ENCODE measurements at places on chromosomes 2 and 18. TPM values are rescaled to one million over a fixed set of nuclear protein-coding genes. Genes with fewer than 3 reads are reported as not detected.

- DNase-seq: no peak
These were observed 101.5 kb upstream of the LPIN2 start for GRCh38 chr18:3114451-3114850.

DNA sequence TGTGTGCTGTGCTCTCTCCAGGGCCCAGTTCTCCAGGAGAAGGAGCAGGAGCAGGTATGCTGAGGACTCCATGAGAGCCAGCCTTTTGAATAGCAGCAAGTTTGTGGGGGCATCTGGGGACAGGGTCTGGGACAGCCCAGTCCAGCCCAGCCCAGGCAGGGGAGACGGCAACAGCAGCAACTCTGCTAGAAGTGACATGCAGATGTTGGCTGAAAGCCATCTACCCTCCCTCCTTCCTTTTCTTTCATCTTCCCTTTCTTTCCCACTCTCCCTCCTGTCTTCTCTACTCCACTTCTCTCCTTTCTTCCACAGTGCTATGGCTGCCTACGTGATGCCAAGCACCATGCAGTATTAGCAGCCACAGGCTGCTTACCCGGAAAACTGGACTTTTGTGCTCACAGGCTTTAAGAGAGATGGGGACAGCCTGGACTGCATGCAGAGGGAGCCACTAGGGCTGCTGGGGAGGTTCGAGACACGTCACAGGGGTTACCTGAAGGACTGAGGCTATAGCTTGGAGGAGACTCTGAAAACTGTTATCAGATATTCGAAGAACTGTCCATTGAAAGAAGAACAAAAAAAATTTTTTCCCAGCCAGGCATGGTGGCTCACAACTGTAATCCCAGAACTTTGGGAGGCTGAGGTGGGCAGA lies 23.8 kb upstream of the YWHAQ start:
- DNase-seq: no peak

DNA sequence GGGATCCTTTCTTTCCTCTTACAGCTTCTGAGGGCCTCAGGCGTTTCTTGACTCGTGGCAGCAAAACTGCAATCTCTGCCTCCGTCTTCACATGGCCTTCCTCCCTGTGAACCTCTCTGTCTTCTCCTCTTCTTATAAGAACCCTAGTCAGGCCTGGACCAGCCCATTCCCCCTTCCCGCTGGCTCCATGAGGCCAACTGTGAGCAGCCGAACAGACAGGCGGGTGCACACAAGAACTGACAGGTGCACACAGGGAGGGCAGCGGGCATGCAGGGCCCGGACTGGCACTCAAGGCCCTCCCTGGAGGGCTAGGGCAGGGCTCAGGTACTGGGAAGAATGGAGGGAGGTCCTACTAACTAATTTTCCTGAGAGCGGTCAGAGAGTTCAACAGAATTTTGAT lies 92.4 kb upstream of the DAPL1 start:
- no peak for DNase-seq

- no peak for DNase-seq
These were observed 21.7 kb upstream of the ABCA12 start for GRCh38 chr2:215160081-215160480.

DNA sequence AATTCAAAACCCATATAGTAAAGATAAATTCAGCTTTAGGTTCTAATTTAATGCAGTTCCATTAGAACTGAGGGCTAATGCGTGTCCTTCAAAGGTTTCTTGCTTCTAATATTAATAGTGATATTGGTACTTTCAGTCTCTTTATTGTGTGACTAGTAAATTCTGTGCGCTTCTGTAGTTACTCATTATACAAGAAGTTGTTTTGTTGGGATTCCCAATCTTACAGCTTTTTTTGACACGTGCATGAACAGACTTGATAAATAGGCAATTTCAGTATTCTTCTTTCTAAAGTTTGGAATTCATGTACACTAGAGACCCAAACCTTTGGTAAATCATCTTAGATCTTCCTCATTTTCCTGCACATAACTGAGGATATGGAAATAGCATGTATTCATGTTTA lies 71.8 kb downstream of the HAUS1 start:
- DNase-seq: no peak

DNA sequence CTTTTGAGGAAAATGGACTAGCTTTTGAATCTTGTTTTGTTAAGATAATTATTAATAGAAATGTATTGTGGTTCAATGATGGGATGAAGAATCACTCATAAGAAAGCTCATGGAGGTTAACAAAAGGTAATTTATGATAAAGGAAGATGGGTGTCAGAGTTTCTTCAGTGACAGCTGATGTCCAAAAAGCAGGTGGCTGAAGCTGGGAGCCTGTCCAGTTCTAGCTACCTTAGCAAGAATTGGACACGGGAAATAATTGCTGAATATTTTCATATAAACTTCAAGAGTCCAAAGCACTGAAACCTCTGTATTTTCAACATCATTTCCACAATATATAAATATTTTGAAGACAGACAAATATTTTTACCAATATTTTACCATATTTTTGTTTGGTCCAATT lies 1505.8 kb upstream of the SLC39A10 start:
- no peak for DNase-seq

GRCh38 chr2:232042911-232043574 lies 81.5 kb downstream of the DIS3L2 start:
- no peak for DNase-seq

DNA sequence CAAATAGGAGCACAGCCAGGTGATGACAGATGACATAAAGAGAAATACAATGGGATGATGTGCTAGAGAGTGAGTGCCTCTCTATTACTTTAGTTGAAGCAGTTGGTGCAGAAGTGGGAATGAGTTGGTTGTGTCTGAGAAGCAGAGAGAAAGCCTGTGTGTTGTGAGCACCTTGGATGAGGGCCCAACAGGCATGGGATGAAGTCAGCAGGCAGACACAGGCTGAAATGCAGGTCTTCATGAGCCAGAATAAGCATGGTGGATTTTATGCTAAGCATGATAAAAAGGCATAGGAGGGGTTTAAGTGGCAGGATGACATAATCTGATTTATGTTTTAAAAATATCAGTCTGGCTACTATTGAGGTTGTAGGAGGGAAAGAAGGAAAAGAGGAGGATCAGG lies 71.5 kb downstream of the KLHL14 start:
- DNase-seq: no peak

- DNase-seq: peak; percentile 47
These were observed 309.0 kb downstream of the CMPK2 start for GRCh38 chr2:6556755-6557154.

DNA sequence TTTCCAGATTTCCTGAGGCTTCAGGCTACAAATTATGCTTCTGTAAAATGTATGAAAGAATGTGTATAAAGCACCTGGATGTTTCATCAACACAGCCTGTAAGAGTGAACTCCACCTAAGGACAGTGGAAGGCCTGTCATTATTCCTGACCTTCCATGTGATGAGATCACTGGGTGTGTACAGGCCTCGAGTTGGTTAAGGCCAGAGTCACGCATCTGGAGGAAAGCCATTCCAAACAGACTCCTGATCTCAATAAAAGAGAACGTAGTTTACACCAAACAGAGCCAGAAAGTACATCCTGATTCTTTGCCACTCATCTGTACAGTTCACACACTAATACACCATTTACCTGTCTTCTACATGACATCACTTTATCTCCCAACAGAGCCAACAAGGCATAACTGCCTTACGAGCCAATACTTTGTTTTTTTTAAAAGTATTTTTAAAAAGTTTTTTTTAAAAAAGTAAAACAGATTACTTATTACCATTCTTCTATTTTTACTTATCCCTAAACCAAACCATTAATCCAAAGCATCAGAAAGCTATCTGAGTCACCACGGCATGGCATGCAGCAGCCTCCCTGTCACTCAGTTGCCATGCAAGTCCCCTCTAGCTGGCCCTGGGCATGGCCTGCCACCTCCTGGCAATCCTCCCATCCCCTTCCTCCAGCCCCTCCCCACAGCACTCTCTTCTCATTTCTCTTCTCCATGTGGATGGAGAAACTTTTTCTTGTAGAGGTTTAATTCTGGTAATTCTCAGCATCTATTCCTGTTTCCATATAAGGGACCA lies 78.8 kb upstream of the TFCP2L1 start:
- no peak for DNase-seq

DNA sequence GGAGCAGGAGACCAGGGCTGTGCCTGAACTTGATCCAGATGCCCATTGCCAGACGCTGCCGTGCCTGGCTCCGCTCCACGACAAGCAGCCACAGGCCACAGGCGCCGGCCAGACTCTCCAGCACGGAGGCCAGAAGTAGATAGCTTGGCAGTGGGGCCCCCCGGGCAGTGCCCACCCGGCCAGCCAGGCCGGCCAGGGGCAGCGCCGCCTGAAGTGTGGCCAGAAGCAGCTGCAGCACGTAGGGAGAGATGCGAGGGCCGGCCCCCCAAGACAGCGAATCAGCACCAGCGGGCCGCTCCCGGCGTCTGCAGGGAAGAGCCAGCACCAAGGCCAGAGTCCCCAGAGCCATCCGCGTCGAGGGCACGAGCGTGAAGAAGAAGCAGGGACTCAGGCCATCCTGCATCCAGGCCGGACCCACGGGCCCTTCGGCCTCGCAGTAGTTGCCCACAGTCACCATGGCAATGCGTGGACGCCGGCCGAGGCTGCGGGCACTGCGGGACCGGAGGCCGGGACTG lies 484 bp downstream of the ABCB6 start:
- no peak for DNase-seq

GRCh38 chr2:206800506-206801417 lies 35.4 kb downstream of the FASTKD2 start:
- DNase-seq: peak; percentile 29

DNA sequence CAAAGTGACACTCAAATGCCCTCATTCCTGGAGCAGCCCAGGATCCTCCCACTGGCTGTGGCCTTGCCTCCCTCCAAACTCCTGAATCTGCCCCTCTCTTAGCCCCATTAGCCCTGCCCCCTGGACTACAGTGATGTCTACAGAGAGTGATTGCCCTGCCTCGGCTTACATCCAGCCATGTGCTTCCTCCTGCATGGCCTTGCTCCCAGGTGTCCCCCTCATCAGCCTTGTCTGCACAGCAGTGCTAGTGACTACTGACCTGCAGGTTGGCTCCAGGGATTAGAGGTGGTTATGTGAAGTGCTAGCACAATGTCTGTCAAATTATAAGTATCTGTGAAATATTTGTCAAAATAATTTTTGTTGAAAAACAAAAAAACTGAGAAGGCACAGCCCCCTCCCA lies 259.1 kb upstream of the MYT1L start:
- DNase-seq: no peak

DNA sequence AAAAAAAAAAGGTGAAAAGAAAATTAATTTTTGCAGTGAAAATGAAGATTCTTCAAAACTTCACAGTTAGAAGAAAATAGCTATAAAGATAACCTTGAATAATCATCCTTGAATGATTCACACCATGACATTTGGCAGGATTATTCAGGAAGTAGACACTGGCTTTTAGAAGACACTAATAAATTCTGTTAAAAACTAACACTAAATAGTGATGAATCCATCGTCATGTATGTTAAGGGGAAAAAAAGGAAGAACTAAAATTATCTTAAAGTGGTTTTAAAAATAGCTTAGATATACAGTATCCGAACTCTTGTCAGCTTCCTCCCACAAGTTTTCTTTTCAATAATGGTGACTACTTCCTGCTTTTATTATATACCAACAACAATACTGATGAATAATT lies 10.2 kb downstream of the USP37 start:
- no peak for DNase-seq

DNA sequence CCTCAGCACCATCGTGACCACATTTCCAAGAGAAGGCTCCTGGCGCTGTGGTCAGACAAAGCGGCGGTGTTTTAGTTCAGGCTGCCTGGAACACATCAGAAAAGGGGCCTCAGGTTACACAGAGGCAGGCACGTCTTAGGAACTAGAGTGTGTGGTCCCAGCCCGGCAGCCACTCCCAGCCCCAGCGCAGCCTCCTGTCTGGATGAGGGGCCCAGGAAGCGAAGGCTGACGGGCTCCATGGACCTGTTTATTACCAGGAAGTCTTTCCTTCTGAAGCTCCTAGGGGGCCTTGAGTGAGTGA lies 10.0 kb upstream of the GPR55 start:
- DNase-seq: no peak

- DNase-seq: no peak
These were observed 61.3 kb upstream of the CHMP1B start for GRCh38 chr18:11789716-11790510.

- peak; percentile 65 for DNase-seq
These were observed 20.3 kb upstream of the RBBP8 start for GRCh38 chr18:22912835-22913234.

- DNase-seq: no peak
These were observed 462.2 kb downstream of the SETBP1 start for GRCh38 chr18:45142868-45143267.

DNA sequence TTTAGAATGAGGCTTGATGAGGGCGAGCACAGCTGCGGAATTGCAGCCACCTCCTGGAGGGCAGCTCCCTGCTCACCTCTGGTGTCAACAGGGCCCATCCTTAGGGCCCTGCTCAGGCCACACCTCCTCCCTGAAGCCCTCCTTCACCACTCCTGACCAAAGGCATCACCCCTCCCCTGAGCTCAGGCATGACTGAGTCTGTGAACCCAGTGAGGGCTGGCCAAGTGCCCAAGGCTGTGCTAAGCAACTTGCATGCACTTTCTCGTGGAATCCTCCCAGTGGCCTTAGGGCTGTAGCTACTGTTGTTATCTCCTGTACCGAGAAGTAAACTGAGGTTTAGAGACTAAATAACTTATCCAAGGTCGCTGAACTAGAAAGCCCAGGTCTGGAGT lies 101.7 kb downstream of the KLHL29 start:
- DNase-seq: peak; percentile 35

DNA sequence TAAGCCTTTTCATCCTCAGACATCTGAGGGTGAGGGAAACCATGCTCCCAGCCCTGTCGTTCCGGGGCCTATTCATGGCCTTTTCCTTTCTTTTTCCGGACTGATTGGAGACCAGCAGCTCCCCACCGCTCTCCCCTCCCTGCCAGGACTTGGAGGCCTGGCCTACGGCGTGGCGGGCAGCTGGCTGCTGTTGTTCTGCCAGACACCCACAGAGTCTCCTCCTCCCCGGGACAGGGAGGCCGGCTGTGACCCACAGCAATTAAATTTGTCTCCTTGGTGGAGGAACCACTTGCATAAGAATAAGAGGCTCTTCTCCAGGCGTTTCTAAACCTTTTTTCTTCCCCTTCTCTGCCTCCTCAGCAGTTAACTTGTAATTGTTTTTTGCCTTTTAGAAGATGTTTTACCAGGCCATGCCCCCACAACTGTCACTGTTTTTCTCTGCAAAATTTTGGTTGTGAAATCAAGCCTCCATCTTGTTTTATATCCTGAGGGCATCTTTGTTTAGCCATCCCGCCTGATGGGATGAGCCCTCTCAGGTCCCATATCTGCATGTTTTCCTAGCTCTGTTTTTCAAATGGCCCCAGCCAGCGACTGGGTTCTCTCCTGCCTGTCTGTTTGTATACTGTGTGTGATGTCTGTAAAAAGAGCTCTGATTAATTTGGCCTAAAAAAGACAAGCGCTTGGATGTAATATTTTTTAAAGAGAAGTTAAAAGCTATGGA lies 1060.0 kb upstream of the DDX18 start:
- DNase-seq: no peak

The DLX1 gene
- not detected for total RNA-seq

The EMILIN1 gene
- 7.4 TPM for total RNA-seq

The PRADC1 gene
- 6.6 TPM for total RNA-seq

The WDR35 gene
- total RNA-seq: 17.5 TPM

The GAREM1 gene
- total RNA-seq: 2.9 TPM

The APCDD1 gene
- 1.2 TPM for total RNA-seq

Measured in kidney epithelial cell (primary cell).